ENCODE measurements at places on chromosomes 7 and 10.
A peak's percentile ranks its signal among the peaks of the same experiment; 100 is the strongest.

DNA sequence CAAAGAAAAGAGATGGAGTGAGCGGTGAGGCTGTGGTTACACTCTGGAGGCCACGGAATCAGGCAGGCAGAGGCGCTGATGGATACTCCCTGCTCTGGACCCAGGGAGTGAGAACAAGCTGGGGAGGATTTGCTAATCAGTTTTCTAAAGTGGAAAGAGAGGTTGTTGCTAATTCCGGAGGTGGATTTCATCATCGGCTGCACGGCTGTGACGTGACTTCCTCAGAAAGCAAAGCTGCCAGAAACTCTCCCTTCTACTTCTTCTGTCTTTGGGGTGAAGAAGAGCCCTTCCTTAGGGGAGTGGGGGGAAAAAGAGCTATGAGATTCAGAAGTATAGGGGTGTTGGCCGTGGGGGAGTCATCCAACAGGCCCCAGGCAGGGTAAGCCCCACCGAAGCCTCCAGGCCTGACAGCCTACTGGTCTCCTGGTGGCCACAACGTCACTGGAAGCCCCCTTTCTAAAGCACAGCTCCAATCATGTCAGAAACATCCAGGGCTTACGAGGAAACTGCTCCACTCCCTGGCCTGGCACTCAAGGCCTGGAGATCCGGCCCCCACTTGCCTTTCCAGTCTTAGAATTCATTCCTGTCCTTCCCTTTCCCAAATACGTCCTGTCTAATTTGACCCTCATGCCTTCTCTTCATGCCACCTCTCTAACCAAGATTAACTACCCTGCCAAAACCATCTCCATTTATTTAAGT is 114.5 kb downstream of the HIP1 start:
- no peak for DNase-seq

DNA sequence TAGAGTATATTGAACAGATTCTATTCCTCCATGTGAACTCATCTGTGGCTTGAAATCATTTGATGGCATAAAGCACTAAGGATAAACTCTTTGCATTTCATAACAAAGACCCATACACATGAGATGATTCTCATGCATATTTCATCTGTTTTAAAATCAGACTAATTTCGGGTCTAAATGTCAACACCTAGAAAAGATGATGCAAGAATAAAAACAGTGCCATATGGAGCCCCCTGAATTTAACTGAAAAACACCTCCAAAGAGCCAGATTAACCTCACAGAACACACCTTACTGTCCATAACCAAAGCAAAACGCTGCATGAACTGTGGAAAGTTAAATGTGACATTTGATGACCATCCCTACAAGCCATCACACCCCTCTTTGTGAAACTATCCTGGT is 59.7 kb downstream of the ELAPOR2 start:
- no peak for DNase-seq

- no peak for DNase-seq
These were observed 618 bp upstream of the RELN start for GRCh38 chr7:103989785-103990767.

GRCh38 chr7:29946428-29947186 is 43.0 kb downstream of the SCRN1 start:
- DNase-seq = no peak

GRCh38 chr7:66557214-66558200 is 71.2 kb upstream of the KCTD7 start:
- DNase-seq = peak; percentile 83

GRCh38 chr7:87318741-87319140 is 26.7 kb upstream of the CROT start:
- no peak for DNase-seq
